RPMI7951 (cell line): ENCODE measurements at places on chromosomes 7 and 10. TPM values are rescaled to one million over a fixed set of nuclear protein-coding genes. Genes with fewer than 3 reads are reported as not detected.

DNA sequence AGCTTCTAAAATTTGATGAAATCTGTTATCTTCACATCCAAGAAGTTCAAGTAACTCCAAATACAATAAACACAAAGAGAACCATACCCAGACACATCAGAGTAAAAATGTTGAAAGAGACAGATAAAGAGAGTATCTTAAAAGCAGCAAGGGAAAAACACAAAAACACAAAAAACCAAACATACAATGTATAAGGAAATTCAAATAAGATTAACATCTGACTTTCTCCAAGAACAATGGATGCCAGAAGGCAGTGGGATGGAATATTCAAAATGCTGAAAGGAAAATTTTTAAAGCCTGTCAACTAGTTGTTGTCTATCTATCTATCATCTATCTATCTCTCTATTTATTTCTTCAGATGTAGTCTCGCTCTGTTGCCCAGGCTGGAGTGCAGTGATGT, 72.4 kb upstream of the MKLN1 start:
- DNase-seq, result no peak

- no peak for DNase-seq
These were observed 119.7 kb upstream of the FAM133B start for GRCh38 chr7:92709912-92710311.

DNA sequence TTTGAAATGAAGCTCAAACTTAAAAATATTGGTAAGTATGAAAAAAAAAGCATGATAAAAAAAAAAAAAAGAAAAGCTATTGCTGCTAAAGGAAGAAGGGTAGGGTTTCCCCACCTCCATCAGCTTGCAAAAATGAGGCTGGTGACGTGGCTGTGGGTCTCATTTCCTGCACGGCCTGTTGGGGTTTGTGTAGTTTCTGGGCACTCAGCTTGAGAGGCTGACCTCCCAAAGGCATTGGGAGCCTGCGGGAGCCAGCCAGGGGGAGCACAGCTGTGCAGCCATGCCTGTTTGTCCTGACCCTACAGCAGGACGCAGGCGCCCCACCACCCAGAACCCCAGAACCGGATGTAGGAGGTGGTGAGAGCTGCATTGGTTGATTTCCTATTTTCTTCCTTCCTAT, 48.8 kb upstream of the CARD11 start:
- peak; percentile 55 for DNase-seq

DNA sequence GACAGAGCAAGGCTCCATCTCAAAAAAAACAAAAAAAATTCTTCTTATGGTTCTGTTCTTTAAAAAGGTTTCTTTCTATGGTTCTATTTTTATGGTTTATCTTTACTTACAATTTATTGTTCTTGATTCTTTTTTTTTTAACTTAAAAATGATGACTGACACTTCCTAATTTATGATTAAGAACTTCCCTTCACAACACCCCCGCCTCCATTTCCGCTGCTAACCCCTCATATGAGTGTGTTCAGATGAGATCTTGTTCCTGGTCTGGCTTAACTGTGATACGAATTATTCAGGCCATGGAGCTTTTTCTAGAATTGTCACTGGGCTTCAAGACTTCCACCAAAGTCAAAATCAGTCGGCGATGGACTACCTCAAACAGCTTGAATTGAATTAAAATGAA, 33.9 kb downstream of the PTER start:
- no peak for DNase-seq

- no peak for DNase-seq
These were observed 17.5 kb downstream of the PWWP2B start for GRCh38 chr10:132414402-132415016.

DNA sequence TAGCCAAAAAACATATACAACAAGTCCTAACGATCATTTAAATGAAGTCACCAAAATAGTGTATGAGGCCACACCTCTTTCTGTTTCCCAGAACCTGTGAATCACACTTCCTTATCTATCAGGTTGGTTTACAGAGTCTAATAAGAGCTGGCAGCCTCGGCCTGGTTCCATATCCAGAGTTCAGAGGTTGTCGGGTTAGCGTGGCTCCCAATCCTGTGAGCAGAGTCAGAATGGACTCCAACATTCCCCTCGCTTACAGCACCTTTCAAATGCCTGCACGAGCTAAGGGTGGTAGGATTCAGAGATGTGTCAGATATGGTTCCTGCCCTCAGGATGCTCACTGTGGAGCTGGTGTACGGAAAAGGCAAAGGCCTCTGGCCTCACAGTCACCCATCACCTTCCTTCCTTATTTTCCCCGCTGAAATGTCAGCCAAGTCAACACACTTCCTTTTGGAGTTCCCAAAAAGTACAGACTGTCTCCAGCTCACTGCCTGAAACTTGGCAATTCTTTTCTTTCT, 6.0 kb downstream of the IL15RA start:
- DNase-seq, result no peak

DNA sequence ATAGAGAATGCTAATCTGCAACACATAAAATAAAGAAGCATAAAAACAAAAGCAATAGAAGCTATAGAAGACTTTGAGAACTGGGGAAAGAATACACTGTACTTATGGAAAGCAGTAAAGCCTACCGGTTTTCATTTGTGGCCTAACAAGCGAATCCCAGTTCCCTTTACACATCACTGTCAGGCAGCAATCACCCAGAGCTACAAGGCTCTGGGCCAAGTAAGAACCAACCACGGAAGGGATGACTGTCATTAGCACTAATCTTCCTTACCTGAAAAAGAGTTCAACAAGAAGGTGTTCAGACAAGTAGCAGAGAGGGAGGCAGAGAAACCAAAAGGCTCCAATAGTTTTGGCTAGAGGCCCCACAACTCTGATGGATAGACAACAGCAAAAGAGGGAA, 15.0 kb downstream of the CCDC6 start:
- DNase-seq, result no peak

DNA sequence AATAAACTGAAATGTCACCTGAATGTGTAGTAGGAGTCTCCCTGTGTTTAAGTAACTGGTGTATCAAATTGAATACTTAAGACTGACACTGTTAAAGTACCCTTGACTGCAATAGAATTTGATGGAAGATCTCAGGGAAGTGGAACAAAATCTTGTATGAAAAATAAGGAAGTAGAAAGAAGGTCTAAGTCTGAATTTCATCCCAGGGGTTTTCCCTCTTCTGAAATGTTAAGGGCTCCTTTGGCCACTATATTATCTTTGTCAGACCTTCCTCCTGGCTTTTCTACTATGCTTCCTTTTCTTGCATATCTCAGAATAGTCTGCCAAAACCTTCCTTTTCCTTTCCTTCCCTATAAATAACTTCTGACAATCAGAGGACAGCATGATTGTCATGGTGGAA, 59.6 kb downstream of the BLNK start:
- no peak for DNase-seq

DNA sequence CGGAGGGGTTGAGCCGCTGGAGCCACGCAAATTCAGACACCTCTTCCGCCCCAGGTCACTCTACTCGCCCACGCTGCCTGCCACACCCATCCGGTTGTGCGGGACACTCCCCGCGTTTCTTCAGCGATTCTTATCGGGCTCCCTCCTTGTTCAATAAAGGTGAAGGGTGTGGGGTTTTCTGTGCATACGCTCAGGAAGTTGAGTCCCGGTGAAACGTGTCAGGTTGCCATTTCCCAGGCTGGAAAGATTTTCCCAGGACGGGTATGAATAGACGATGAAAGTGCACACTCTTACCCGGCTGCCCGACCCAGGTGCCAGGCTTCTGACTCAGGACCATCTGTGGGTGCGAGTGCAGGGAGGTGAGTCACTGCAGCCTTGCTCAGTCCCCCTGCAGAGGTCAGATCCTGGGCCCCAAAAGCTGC, 22.0 kb downstream of the KLF6 start:
- peak; percentile 88 for DNase-seq

DNA sequence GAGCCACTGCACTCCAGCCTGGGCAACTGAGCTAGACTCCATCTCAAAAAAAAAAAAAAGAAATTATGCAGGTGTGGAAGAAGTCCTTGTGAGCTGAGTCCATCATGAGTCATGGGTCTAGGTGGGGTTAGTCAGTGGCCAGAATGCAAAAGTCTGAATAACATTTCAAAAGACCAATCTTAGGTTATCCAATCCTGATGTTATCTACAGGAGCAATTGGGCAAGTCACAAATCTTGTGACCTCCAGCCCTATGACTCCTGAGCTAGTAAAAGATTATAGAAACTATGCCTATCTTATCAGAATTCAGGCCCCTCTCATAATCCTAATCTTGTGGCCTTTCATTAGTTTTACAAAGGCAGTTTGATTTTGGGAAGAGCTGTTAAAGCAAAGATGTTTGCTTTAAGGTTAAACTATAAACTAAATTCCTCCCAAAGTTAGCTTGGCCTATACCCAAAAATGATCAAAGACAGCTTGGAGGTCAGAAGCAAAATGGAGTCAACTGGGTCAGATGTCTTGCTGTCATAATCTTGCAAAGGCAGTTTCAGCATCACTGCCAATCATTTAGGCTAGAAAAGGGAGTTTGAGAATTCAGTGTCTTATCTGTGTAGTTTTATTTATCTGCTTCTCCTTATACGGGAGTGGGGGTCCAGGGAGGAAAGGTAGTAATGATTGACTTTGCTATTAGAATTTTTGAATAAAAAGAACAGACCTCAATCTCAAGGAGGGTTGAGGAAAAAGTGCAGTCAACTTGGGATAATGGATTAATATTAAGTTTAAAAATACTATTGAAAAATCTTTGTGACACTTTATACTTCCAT, 71.2 kb upstream of the TRIM24 start:
- peak; percentile 69 for DNase-seq

- DNase-seq, result no peak
These were observed 1.2 kb upstream of the CHAT start for GRCh38 chr10:49612513-49613164.

GRCh38 chr7:106589198-106589879, 71.6 kb downstream of the CCDC71L start:
- no peak for DNase-seq

DNA sequence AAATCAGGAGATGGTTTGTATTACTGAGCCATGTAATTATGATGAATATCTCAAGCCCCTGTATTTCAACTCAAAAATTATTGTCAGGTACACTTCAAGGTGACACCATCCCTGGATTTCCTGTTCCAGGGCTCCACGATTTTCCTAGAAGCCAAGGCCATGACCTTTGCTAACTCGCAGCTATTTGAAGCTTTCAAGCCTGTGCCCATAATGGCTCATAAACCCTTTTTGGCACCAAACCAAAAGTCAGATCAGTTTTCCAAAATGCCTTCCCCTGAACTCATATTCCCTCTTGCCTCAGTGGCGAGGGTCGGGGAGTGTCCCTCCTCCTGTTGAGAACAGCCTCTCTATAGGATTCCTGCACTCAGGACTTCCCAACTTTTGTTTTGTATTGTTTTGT, 70.8 kb downstream of the HIP1 start:
- no peak for DNase-seq

DNA sequence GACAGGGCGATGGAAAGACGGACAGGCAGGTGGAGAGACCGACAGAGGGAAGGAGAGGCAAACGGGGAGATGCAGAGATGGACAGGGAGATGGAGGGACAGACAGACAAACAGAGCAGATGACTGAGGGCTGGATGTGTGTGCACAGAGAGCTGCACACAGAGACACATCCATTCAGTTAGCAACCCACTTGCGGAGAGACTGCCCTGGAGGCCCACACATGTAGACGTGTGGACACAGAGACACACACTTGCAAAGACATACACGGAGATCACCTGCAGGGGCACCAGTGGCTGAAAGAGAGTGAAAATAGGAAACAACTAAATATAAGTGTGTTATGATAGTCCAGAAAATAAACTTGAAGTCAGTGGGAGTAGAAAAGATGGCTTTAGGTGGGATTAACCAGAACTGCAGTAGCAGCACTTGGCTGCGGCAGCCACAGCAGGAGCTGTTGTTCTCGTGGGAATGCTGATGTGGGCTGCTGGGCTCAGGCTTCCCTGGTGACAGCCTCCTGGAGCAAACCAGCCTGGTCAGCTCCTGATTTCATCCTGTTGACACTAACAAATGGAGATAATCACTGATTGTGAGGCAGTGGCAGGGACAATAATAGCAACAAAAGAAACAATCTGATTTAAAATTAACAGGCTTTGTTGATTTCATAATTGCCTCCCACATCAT, 134.1 kb downstream of the CCNY start:
- no peak for DNase-seq

GRCh38 chr7:97317575-97317974, 200.1 kb downstream of the SDHAF3 start:
- no peak for DNase-seq

DNA sequence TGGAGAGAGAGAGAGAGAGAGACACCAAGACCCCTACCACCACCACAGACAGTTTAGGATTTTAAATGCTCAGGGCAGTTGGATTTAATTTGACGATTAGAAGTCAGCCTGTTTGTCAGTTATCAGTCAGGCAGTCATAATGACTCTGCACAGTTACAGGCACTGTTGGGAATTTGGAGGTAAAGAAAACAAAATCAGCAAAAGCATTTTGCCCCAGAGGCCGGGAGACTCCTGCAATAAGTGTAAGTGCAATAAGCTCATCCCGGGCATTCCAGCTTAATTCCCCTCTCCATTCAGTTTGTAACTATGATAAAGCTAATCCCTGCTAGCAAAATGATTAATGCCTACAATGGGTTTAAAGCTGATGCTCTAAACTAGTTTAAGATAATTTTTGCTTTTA, 13.5 kb downstream of the SEMA3C start:
- no peak for DNase-seq

The ANKRD61 gene
- total RNA-seq, result 0.12 and 0.20 TPM in 2 replicates

The EN2 gene
- total RNA-seq, result not detected in 2 replicates

The MALSU1 gene
- 99.5 and 135 TPM in 2 replicates for total RNA-seq

The GJD4 gene
- not detected in 2 replicates for total RNA-seq

The NDUFB2 gene
- 333 and 473 TPM in 2 replicates for total RNA-seq

The SLC16A9 gene
- total RNA-seq, result under 0.01 TPM in 1 of 2 replicates, not detected in the other

The KCNMA1 gene
- 33.7 and 47.7 TPM in 2 replicates for total RNA-seq
